ENCODE measurements at places on chromosomes 1 and 21.

GRCh38 chr1:7899741-7900140 is 40.9 kb downstream of the TNFRSF9 start:
- H3K4me3 ChIP-seq = no peak overlapping the region
- no peak overlapping the region for H3K27ac ChIP-seq
- DNase-seq = no peak
- no peaks in the 10 kb centered on the region for H3K36me3 ChIP-seq

GRCh38 chr1:114488739-114489138 is 22.3 kb downstream of the TRIM33 start:
- H3K4me1 ChIP-seq = no peaks in the 10 kb centered on the region
- no peaks in the 10 kb centered on the region for H3K36me3 ChIP-seq
- H3K27ac ChIP-seq = no peak overlapping the region
- no peaks in the 10 kb centered on the region for H3K27me3 ChIP-seq
- no peak for DNase-seq

GRCh38 chr1:10651389-10651766 is 145.1 kb downstream of the CASZ1 start:
- H3K4me1 ChIP-seq = peaks cover 82% of the 10 kb centered on the region
- no peak for DNase-seq
- H3K27ac ChIP-seq = peak overlapping the region; percentile 98
- peaks cover 36% of the 10 kb centered on the region for H3K36me3 ChIP-seq
- H3K27me3 ChIP-seq = no peaks in the 10 kb centered on the region
- H3K4me3 ChIP-seq = no peak overlapping the region

DNA sequence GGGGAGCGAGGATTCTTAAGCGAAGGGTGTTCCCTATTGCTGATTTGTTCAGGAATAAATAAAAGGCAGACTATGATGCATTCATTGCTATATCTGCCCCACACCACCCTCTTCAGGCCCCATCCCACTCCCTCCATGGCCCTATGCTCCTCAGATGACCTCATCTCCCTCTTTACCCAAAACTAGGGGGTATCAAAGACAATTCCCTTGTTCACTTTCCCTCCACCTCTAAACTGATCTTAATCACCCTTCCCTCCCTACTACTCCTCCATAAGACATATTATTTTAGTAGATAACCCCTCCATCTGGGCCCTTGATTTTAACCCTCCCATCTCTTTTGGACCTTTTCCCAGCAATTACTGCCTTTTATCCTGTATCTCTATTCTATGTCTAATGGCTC is 434.9 kb upstream of the RUNX1 start:
- H3K4me1 ChIP-seq = no peaks in the 10 kb centered on the region
- H3K27ac ChIP-seq = no peak overlapping the region
- H3K36me3 ChIP-seq = no peaks in the 10 kb centered on the region
- H3K4me3 ChIP-seq = no peak overlapping the region
- H3K27me3 ChIP-seq = no peaks in the 10 kb centered on the region

- H3K27ac ChIP-seq = no peak overlapping the region
- H3K27me3 ChIP-seq = no peaks in the 10 kb centered on the region
Observed at GRCh38 chr1:236545621-236546169, 21.9 kb downstream of the LGALS8 start.

GRCh38 chr1:91737650-91738049 is 148.3 kb downstream of the TGFBR3 start:
- DNase-seq = no peak
- no peaks in the 10 kb centered on the region for H3K27me3 ChIP-seq
- H3K27ac ChIP-seq = peak overlapping the region; percentile 91
- no peaks in the 10 kb centered on the region for H3K4me1 ChIP-seq
- H3K36me3 ChIP-seq = no peaks in the 10 kb centered on the region

GRCh38 chr1:43447891-43448708 is 5.6 kb downstream of the HYI start:
- no peaks in the 10 kb centered on the region for H3K27me3 ChIP-seq
- H3K4me1 ChIP-seq = no peaks in the 10 kb centered on the region
- H3K27ac ChIP-seq = no peak overlapping the region
- DNase-seq = peak; percentile 64
- peaks cover 75% of the 10 kb centered on the region for H3K36me3 ChIP-seq

DNA sequence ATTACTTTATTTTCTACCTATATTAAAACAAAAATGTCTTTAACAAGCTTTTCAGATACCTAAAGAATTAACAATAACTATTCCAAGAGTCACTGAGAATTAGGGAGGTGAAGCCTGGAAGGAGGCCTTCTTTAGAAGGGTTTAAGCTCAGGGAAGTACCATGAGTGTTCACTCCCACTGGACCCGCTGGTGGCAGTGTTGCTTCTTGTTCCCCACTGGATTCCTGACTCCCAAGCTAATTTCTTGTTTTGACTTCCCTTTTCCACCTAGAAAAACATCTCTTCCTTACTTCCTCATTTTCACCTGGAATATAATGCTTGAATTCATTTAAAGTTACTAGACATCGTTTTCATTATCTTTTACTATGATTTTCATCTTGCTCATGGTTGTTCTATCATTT is 264.2 kb downstream of the HMCN1 start:
- H3K36me3 ChIP-seq = no peaks in the 10 kb centered on the region
- DNase-seq = no peak
- H3K4me1 ChIP-seq = no peaks in the 10 kb centered on the region
- no peaks in the 10 kb centered on the region for H3K27me3 ChIP-seq
- H3K4me3 ChIP-seq = no peak overlapping the region

DNA sequence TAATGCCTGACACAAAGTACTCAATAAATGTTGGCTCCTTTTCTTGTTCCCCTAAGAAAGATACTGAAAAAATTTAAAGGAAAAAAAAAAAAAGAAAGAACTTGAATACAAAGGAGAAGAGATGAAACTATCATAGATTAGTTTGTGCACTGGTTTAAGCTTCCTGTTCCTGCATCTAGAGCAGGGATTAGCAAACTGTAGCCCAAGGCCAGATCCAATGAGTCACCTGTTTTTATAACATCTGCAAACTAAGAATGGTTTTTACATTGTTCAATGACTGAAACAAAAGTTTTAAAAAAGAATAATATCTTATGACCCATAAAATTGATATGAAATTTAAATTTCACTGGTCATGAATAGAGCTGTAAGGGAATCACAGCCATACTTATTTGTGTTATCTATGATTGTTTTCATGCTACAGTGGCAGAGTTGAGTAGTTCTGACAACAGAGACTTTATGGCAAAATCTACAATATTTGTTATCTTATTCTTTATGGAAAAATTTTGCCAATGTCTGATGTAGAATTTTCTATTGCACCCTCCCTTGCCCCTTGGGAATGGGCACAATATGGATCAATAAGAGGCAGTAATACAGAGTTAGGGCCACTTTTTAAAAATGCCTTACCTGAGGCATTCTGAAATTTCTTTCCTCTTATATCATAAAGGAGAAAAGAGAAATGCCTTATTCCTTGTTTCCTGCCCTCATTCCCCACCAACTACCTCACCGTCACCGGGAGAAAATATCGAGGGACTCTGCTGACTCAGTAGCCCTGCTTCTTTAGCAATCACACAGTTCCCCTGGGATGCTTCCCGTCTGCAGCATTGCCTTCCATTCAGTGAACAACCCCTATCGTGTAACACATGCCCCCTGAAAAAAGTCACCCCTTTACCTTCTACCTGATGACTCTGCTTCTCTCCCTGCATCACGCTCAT is 50.6 kb downstream of the WDR64 start:
- DNase-seq = no peak
- no peaks in the 10 kb centered on the region for H3K36me3 ChIP-seq
- H3K27me3 ChIP-seq = no peaks in the 10 kb centered on the region
- H3K27ac ChIP-seq = no peak overlapping the region

GRCh38 chr1:2573250-2573920 is 13.2 kb upstream of the PRXL2B start:
- peaks cover 56% of the 10 kb centered on the region for H3K27me3 ChIP-seq
- no peaks in the 10 kb centered on the region for H3K4me1 ChIP-seq
- no peak for DNase-seq
- H3K27ac ChIP-seq = no peak overlapping the region

DNA sequence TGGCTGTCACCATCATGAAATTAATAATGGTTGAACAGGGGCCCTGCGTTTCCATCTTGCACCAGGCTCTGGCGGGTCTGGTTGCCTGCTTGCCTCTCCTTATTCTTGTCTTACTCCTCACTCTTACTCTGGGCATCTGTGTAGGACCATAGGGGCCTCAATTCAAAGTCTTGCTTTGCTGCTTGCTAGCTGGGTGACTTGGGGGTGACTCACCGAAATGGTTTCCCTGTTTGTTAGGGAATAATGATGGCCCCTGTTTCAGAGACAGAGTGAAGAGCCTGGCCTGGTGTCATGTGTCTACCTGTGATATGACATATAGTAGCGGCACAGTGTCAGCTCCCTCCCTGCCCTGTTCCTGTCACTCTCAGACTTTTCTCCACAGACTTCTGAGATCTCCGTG is 24.6 kb downstream of the KCNC4 start:
- no peak for DNase-seq
- H3K4me3 ChIP-seq = no peak overlapping the region
- no peak overlapping the region for H3K27ac ChIP-seq
- no peaks in the 10 kb centered on the region for H3K27me3 ChIP-seq
- no peaks in the 10 kb centered on the region for H3K4me1 ChIP-seq

GRCh38 chr1:223473601-223474344 is 80.6 kb downstream of the CCDC185 start:
- no peak for DNase-seq
- H3K4me1 ChIP-seq = no peaks in the 10 kb centered on the region
- no peaks in the 10 kb centered on the region for H3K36me3 ChIP-seq
- no peaks in the 10 kb centered on the region for H3K27me3 ChIP-seq
- no peak overlapping the region for H3K4me3 ChIP-seq

DNA sequence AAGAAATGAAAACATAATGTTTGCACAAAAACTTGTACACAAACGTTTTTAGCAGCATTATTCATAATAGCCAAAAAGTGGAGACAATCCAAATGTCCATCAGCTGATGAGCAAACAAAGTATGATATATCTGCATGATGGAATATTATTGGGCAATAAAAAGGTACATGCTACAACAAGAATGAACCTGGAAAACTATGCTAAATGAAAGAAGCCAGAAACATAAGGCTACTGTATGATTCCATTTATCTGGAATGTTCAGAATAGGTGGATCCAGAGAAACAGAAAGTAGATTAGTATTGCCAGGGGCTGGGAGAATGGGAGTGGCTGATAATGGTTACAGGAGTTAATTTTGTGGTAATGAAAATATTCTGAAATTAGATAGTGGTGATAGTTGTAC is 19.0 kb downstream of the FBXO28 start:
- peaks cover 5% of the 10 kb centered on the region for H3K36me3 ChIP-seq
- no peak overlapping the region for H3K4me3 ChIP-seq
- H3K27ac ChIP-seq = no peak overlapping the region
- no peaks in the 10 kb centered on the region for H3K4me1 ChIP-seq
- H3K27me3 ChIP-seq = no peaks in the 10 kb centered on the region

DNA sequence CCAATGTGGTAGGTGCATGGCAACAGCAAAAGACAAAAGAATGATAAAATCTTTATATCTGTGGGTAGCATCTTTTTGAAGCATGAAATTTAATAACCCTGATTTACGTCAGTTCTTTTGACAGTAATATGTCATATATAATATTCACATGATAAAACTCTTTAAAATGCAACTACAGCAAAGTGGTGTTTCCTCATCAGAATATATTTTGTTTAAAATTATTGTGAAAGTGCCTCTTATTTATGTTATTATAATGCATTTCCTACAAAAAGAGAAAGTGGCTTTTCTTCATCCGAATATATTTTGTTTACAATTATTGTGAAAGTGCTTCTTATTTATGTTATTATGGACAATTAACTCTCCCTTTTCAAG is 46.9 kb upstream of the EEIG2 start:
- no peaks in the 10 kb centered on the region for H3K4me1 ChIP-seq
- H3K27me3 ChIP-seq = no peaks in the 10 kb centered on the region
- no peak overlapping the region for H3K4me3 ChIP-seq
- no peaks in the 10 kb centered on the region for H3K36me3 ChIP-seq
- no peak overlapping the region for H3K27ac ChIP-seq

DNA sequence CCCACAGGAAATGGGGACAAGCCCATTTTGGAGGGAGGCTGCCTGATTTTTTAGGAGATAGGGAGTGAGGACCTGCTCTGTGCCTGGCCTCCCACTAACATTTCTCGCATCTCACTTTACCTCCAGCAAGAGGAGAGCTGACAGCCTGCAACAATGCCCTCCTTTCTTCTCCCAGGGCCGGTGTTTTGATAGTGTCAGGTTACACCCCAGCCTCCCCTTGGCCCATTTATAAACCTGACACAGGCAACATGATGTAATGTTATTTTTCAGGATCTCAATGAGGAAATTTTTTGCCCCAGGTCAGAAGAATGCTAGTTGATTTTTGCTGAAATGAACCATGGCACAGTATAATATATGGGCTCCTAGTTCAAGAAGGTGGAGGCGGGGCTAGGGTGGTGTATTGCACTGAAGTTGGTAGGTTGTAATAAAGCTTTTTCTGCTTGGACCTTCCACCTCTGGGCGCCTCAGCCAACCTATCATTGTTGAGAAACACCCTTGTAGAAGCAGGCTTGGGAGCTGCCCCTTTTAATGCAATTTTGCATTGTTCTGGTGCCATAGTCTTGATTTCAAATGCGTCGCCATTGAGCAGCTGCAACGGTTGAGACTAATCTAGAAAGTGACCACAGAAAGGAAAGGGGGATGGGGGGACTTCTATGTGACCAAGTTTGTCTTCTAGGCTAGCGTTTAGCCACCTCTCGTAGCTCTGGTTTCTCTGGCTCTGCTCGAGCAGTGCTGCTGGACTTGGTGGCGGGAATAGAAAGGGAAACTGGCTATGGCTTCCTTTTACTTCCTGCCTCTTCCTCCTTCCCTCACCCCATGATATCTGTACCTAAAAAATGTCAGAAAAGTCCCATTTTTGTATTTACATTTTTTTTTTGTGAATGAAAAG is 53.0 kb downstream of the PBX1 start:
- no peaks in the 10 kb centered on the region for H3K36me3 ChIP-seq
- no peak overlapping the region for H3K4me3 ChIP-seq
- no peak for DNase-seq
- peaks cover 98% of the 10 kb centered on the region for H3K4me1 ChIP-seq

DNA sequence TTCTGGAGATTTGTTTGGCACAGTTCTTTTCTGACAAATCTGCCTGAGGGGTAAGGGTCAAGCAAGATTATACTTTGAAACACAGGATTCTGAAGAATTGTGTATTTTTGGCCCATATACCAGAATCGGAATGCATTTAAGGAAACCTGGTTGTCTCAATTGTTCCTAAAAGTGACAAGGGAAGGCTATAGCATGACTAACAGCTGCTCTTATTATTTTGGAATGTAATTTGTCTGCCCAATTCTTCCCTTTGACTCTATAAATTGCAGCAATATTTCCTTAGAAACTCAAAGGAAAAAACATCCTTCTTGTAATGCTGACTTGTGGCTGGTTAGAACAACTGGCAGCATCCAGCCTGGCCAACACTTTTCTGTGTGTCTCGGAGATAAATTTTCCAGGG is 15.8 kb upstream of the VCAM1 start:
- no peak overlapping the region for H3K27ac ChIP-seq
- no peak for DNase-seq
- no peaks in the 10 kb centered on the region for H3K4me1 ChIP-seq
- no peaks in the 10 kb centered on the region for H3K36me3 ChIP-seq
